ENCODE measurements at places on chromosomes 11 and 22.

DNA sequence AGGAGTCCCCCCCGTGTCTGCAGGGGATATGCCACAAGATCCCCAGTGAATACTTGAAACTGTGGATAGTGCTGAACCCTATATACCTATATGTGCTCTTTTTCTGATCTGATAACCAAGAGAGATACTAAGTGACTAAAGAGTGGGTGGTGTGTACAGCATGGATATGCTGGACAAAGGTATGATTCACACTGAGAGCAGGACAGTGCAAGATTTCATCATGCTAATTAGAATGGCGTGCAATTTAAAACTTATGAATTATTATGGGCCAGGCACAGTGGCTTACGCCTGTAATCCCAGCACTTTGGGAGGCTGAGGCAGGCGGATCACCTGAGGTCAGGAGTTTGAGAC, 90.2 kb upstream of the ALKBH3 start:
- no peak for DNase-seq

GRCh38 chr11:99370549-99371216, 349.9 kb downstream of the CNTN5 start:
- DNase-seq = no peak

- DNase-seq = no peak
These were observed 1.3 kb upstream of the PPP2R5B start for GRCh38 chr11:64923151-64923661.

- no peak for DNase-seq
These were observed 37.9 kb downstream of the SCUBE2 start for GRCh38 chr11:9053316-9054035.

Data from chondrocyte (in vitro differentiated cells).